ENCODE measurements at places on chromosomes 7 and 10.

GRCh38 chr10:78191301-78191700 is 157.6 kb downstream of the RPS24 start:
- H3K27me3 ChIP-seq = no peaks in the 10 kb centered on the region
- DNase-seq = no peak
- peaks cover 2% of the 10 kb centered on the region for H3K4me1 ChIP-seq
- H3K4me3 ChIP-seq = no peak overlapping the region
- no peak overlapping the region for H3K27ac ChIP-seq

DNA sequence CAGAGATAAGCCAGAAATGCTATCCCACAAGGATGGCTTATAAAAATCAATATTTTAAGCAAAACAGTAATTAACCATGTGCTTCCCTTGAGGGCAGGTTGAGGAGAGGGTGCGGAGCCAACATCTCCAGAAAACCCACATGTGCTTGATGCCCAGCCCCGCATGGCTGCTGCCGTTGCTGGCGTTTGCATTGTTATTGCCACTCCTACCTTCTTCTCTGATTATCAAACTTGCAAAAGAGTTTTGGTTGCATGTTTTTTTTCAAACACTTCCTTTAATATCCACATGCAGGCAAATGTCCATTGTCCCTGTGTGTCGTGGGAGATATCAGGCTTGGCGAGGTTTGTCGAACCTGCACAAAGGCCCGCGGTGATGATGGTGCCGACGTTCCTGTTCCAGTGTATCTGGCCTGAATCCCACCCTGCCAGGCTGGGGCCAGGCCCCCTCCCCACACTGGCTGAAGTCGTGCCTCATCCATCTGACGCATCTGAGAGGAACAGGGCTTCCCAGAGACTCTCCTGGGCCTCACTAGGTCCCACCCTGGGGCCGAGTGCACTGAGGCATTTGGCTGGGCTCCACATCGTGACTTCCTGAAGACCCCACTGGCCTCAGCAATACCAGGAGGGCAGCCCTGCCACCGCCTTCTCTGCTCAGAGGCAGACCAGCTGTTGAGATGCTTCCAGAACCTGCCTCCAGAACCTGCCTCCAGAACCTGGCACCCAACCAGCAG is 40.9 kb downstream of the TCERG1L start:
- H3K4me3 ChIP-seq = no peak overlapping the region
- DNase-seq = no peak
- H3K36me3 ChIP-seq = no peaks in the 10 kb centered on the region
- no peaks in the 10 kb centered on the region for H3K27me3 ChIP-seq
- H3K4me1 ChIP-seq = no peaks in the 10 kb centered on the region

- no peak overlapping the region for H3K4me3 ChIP-seq
- no peaks in the 10 kb centered on the region for H3K36me3 ChIP-seq
- no peak overlapping the region for H3K27ac ChIP-seq
- peaks cover 23% of the 10 kb centered on the region for H3K4me1 ChIP-seq
- no peaks in the 10 kb centered on the region for H3K27me3 ChIP-seq
These were observed 193.0 kb upstream of the C7orf33 start for GRCh38 chr7:148397551-148397950.

- H3K4me3 ChIP-seq = no peak overlapping the region
- no peak overlapping the region for H3K27ac ChIP-seq
- no peaks in the 10 kb centered on the region for H3K4me1 ChIP-seq
These were observed 7.7 kb upstream of the GTPBP4 start for GRCh38 chr10:980468-981093.

GRCh38 chr7:45972629-45973312 is 51.7 kb upstream of the IGFBP3 start:
- peaks cover under 1% of the 10 kb centered on the region for H3K4me1 ChIP-seq
- DNase-seq = no peak
- H3K27ac ChIP-seq = no peak overlapping the region
- no peaks in the 10 kb centered on the region for H3K36me3 ChIP-seq

DNA sequence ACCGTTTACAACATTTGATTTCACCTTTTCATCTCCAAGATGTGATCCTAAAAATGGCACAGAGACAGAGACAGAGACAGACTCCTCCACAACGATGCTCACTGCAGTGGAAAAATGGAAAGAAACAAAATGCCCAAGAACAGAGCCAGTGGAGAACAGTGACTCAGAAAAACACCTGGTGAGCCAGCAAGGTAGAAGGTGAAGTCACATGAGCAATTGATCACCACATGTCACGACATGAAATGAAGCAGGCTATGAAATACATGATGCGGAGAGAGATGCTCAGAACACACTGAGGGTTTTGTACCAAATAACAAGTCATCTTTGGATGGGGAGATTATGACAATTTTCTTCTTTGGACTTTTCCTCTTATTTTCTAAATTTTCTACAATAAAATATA is 3.5 kb downstream of the MSMB start:
- no peak overlapping the region for H3K4me3 ChIP-seq
- H3K27me3 ChIP-seq = no peaks in the 10 kb centered on the region
- DNase-seq = no peak

All from neuronal stem cell (in vitro differentiated cells).